Erythroblast (primary cell): ENCODE measurements at places on chromosomes 12 and 14.
A peak's percentile ranks its signal among the peaks of the same experiment; 100 is the strongest.

- no peak for DNase-seq
Observed at GRCh38 chr14:55747186-55747585, 167.2 kb downstream of the KTN1 start.

DNA sequence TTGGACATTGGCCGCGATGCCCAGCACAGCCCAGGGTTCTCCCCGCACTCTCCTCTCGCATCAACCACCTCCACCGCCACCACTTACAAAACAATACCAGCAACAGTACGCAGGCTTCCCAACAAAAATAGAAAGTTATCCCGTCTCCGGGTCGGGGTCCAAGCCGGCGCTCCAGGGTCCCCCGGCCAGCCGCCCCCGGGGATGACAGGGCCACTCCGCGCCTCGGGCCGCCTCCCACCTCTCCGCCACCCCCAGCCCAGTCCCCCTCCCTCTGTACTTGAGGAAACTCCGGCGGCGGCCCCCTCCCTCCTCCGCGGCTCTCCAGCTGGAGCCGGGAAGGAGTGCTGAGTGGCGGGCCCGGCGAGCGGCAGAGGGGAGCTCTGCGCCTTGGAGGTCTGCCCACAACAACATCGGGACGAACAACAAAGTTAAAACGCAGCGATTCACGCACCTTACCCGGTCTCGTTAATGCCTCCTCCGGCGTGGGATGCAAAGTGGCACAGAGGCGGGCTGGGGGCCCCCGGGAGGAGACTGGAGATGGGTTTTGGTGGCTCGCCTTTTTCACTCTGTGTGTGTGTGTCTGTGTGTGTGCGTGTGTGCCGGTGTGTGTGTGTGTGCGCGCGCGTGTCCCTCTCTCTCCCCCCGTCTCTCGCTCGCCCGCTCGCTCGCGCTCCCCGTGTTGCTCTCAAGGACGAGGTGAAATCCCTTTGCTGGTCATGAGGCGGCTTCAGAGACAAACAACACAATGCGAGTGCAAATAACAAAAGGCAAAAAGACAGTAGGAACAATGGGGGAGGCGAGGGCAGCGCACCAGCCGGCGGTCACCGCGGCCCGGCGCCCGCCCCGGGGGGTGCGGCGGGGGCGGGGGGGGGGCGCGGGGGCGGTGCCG is 386.8 kb downstream of the BCAT1 start:
- no peak for DNase-seq

- DNase-seq: peak; percentile 87
Observed at GRCh38 chr12:76621582-76622024, 62.0 kb upstream of the OSBPL8 start.

DNA sequence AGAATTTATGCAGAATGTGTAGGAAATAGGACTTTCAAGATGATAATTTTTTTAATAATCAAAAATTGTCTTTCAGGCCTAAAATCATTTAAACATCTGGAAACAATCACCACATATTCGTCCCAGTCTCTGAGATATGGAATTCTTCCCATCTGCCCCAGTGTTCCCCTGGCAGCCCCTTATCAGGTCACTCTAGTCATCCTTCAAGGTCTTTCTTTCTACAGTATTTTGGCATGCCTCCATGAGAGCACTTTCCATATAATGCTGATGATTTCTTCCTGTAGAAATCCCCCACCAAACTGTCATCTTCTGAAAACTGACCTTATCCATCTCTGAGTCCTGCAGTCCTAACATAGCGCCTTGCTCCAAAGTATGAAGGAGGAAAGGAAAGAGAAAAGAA is 422.1 kb downstream of the RPS29 start:
- DNase-seq: no peak

GRCh38 chr14:53144244-53144643 is 8.9 kb downstream of the DDHD1 start:
- no peak for DNase-seq

DNA sequence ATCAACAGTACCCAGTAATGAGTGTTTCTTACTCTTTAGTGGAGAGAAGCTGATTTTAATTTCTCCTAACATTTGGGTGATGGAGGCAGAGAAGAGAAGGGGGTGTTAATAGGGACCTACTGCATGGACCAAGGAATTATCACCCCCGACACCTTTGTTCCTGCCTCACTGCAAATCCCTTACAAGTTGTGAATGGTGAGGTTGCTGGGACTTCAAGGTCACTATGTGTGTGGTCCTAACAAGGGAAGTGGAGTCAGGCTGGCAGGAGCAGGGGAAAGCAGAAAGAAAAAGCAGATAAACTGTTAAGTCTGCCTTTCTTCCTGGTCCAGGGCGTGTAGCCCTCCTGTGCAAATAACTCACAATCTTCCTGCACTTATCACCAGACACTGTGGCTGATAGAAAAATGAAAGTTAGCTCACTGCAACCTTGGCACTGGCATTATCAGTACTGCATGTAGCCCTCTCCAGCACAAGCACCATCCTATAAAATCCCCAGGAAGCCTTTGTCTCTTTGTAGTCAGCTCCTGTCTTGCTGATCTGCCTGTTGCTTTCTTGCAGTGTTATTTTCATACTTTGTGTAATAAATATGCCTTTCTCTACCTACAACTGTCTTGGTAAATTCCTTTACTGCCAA is 112.3 kb upstream of the DNM1L start:
- peak; percentile 6 for DNase-seq

GRCh38 chr12:31645924-31646323 is 13.6 kb upstream of the ETFBKMT start:
- DNase-seq: no peak

DNA sequence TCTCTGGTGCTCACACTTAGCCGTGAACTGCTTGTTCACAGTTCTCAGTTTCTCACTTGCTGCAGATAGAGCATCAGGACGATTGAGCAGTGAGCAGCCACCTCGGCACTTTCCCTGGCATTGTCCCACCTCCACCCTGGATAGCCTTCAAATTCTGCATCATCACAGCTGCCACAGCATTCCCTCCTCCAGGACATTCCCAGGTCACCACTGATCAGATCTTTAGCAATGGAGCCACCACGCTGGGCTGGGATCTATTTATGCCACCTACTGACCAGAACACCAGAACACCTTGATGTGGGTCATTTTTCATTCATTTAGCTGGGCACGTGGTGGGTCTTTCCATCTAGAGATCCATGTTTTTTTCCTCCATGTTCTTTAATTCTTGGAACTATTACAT is 23.6 kb downstream of the ACADS start:
- no peak for DNase-seq

- no peak for DNase-seq
Observed at GRCh38 chr12:80364056-80364455, 80.0 kb upstream of the PTPRQ start.

- DNase-seq: peak; percentile 96
Observed at GRCh38 chr12:93377252-93378195, at the start of gene NUDT4. TSS of gene NUDT4 (plus strand) at chr12:93377925. CDS start at chr12:93378323, 398 bp downstream.

DNA sequence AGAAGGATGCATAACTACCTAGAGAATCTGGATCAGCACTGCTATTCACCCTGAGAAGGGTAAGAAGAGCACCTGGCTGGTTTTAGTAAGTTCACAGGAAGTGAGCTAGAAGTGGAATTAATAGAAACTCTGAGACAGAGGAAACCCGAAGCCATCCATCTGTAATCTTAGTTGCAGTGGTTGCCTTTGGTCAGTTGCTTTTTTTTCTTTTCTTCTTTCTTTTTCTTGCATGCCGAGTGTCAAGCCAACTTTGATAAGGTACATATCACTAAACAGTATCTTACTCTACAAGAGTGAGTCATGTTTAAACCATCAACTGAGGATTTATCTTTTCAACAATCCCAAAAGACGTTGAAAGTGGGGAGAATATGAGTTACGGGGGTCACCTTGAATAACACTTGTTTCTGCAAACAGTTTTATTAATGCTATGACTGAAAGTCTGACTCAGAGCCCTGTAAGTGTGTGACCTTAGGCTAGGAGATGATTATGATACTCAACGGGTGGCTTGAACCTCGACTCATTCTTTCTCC is 26.7 kb downstream of the C12orf75 start:
- peak; percentile 32 for DNase-seq

- peak; percentile 36 for DNase-seq
Observed at GRCh38 chr12:27635349-27635972, 60.8 kb upstream of the REP15 start.

GRCh38 chr12:121932176-121932536 is 13.8 kb downstream of the CFAP251 start:
- no peak for DNase-seq

- DNase-seq: no peak
Observed at GRCh38 chr12:51482929-51483697, 58.5 kb downstream of the SLC4A8 start.

DNA sequence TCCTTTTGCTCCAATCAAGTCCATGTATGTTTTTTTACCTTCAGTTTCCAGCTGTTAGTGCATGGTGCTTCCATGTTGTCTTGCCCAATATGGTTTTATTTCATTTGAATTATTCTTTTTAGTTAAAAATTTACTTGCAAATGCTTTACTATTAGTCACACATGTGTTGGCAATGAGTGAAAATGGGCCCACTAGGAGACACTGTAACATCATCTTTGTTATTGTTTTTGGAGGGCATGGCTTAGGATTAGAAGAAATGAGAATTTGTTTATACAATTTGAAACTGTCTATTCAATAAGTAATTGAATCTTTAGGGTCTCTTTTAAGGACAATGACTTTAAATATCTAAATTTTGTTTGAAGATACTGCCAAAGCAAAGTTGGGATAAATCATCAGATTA is 133.7 kb downstream of the BRMS1L start:
- DNase-seq: no peak

DNA sequence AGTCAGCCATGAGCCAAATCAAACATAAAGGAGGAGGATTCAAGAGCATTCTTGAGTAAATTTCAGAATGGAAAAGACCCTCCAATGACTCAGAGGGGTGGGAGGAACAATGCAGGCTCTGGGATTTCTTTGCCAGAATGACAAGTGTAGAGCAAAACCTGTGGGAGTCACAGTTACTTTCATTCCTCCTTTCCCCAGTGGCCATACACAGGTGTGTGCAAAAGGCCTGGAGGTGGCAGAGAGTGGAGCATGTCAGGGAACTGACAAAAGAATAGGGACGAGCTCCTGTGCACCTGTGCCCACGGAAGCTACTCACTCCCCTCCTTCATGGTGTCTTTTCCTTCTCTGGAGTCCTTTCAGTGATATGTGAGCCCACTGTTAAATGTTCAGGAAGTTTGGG is 9.4 kb upstream of the CIPC start:
- no peak for DNase-seq
